ENCODE measurements at places on chromosomes 13 and 19.

GRCh38 chr13:34161931-34162543, 344.1 kb downstream of the RFC3 start:
- peak; percentile 89 for DNase-seq

GRCh38 chr13:30157616-30157993, 149.7 kb downstream of the KATNAL1 start:
- no peak for DNase-seq

GRCh38 chr13:29436721-29437280, 158.7 kb downstream of the SLC7A1 start:
- DNase-seq: no peak

- peak; percentile 92 for DNase-seq
Measured at GRCh38 chr13:73268306-73268705, 209.5 kb downstream of the KLF5 start.

DNA sequence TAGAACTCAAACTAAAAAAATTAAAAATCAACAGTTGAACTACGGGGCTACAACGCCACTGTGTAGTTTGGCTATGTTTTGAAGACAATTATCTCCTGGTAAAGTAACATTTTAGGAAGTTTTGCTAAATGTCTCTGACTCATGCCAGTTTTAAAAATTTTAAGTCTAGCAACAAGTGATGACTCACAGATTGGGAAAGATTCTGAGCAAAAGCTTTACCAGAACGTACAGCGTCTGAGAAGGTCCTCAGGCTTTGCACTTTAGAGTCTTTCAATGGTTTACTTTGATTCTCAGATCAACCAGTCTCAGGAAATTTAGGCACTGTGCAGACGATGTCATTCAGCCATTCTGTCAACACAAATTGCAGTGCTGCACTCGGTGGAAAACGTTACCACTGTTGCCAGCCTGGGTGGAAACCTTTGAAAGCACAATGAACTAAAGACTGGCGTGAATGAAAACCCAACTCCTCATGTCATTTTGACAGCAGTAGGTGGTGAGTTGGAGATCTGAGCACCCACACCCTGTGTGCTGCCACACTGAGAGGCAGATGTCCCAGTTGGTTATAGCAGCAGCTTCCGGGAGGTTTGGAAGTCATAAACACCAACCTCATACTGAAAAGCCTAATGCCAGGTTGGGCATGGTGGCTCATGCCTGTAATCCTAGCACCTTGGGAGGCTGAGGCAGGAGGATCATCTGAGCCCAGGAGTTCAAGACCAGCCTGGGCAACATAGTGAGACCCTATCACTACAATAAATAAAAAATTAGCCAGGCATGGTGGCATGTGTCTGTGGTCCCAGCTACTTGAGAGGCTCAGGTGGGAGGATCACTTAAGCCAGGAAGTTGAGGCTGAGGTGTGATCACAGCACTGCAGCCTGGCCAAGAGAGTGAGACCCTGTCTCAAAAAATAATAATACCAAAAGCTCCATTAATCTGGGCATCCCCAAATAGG, 6.3 kb upstream of the WTIP start:
- no peak for DNase-seq

GRCh38 chr13:100608906-100609305, 20.3 kb upstream of the GGACT start:
- DNase-seq: no peak

GRCh38 chr13:51681037-51681678, 96.9 kb downstream of the WDFY2 start:
- DNase-seq: no peak

DNA sequence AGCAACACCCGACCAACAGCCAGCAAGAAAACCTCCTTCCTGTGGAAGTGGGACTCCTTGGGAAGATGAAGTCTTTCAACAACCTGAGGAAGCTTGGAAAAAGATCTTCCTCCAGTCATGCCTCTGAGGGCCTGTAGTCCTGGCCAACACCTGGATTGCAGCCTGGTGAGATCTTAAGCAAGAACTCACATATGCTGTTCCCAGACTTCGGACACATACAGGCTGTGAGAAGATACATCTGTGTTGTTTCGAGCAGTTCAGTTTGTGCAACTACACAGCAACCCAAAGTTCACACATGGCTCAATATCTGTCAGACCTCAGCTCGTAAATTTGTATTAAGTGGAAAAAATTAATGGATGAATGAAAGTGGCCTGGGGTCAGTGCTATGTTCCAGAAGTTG, 65.1 kb upstream of the UBAC2 start:
- DNase-seq: no peak

DNA sequence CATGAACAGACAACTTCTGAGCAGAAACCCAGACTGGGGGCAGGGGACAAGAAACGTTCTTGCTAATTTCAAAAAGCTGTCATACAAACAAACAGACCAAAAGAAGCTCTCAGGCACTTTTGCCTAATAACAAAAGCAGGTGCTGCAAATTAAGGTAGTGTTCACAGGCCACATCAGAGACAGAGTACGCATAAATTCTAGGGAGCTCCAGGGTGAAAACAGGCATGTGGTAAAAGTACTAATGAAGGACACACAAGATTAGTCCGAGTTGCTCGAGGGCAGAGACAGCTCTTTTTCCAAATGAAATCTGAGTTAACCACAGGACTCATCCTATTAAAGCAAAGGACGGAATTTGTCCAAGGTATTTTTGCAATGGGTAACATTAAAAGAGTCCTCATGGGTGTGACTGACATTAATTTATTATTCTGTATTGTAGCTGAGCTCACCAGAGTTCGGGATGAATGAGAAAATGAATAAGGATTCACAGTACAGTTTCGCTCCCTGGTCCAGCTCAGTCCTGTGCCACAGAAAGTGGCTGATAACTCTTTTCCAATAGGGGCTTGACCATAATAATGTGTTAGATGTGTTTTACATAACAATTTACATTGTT, 197.3 kb downstream of the LHFPL6 start:
- peak; percentile 61 for DNase-seq

- DNase-seq: no peak
Measured at GRCh38 chr13:48491423-48492095, 41.3 kb downstream of the RCBTB2 start.

- peak; percentile 51 for DNase-seq
Measured at GRCh38 chr19:40803857-40804782, 5.1 kb downstream of the EGLN2 start.

DNA sequence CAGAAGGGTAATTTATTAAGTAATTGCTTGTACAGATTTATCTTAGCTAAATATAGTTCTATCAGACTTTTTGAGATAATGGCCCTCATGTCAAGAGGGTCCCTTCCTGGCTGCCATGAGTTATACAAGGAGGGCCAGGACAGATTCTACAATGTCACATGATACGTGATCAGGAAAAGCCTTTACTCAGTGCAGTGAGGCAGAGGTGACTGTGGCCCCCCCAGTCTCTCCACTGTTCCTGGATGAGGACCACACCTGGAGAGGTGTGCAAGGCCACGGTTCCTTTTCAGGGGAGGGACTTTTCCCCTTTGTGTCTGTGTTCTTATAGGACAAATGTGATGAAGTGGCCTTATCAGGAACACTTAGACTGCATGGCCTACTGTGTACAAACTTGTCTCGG, 54.3 kb upstream of the LRCH1 start:
- DNase-seq: no peak

GRCh38 chr13:43388282-43389034, 365.1 kb downstream of the DNAJC15 start:
- peak; percentile 81 for DNase-seq

- DNase-seq: no peak
Measured at GRCh38 chr19:15124572-15125231, 17.5 kb downstream of the SYDE1 start.

GRCh38 chr19:28426110-28426729, 786.7 kb downstream of the UQCRFS1 start:
- no peak for DNase-seq

- DNase-seq: no peak
Measured at GRCh38 chr19:27972291-27973040, 1240.5 kb downstream of the UQCRFS1 start.

DNA sequence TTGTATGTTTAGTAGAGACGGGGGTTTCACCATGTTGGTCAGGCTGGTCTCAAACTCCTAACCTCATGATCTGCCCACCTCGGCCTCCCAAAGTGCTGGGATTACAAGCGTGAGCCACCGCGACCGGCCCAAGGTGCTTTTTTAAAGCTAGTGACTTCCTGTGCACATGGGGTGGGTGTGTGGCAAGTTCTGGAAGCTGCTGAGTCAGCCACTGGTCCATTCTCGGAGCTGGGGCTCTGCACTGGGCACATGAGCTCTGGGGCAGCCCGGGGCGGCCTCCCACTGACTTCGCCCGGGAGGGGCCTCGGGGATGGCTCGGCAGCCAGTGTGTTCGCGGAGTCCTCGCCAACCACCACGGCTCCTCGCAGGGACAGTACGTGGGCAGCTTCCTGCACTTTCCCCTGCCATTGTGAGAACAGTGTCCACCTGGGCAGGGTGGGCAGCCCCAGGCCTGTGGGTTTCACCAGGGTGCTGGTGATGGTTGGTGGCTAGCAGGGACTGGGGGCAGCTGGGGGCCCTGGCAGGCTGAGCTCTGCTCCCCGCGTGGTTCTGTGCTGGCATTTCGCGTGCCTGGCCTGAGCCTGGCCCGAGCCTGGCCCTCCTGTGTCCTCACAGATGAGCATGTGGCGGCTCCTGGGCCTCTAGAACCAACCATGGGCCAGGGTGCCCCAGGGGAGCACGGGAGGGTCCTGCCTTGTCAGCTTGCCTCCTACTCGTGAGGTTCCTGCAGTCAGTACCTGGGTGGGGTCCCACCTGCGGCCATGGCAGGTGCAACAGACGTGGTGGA, 12.2 kb downstream of the CBARP start:
- no peak for DNase-seq

- no peak for DNase-seq
Measured at GRCh38 chr19:34505321-34506025, 23.9 kb downstream of the WTIP start.

- peak; percentile 93 for DNase-seq
Measured at GRCh38 chr19:41746593-41747227, 8.6 kb upstream of the CEACAM6 start.

DNA sequence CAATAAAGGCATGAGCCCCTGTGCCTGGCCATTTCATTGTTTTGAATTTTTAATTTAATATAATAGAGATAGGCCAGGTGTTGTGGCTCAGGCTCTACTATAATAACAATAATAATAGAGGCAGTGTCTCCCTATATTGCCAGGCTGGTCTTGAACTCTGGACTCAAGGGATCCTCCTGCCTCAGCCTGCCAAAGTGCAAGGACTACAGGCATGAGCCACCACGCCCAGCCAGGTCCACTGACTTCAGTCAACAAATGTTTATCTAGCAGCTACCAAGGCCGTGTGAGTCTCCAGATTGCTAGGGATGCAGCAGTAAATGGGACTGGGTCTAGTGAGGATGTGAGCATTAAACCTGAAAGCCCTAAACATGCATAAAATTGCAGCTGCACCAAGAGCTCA, 13.8 kb upstream of the ILF3 start:
- DNase-seq: no peak

GRCh38 chr13:94933230-94933751, 220.9 kb upstream of the SOX21 start:
- no peak for DNase-seq

DNA sequence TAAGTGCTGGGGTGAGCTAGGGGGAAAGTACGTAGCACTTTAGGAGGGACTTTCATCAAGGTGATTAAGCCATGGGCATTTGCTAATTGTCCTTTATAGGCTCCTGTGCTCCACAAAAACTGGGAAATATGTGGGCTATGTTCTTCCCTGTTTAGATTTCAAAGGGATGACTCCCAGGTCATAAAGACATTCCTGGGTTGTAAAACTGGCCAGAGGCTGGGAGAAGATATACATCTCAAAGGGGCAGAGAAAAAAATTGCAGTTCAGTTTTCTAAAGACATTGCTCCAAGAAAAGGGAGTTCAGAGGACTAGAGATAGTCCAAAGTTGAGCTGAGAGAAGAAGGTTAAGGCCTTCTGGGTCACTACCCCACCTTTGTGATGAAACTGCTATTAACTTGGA, 204.8 kb downstream of the MYO16 start:
- DNase-seq: no peak

GRCh38 chr19:7126132-7126531, 56.6 kb downstream of the ZNF557 start:
- no peak for DNase-seq

DNA sequence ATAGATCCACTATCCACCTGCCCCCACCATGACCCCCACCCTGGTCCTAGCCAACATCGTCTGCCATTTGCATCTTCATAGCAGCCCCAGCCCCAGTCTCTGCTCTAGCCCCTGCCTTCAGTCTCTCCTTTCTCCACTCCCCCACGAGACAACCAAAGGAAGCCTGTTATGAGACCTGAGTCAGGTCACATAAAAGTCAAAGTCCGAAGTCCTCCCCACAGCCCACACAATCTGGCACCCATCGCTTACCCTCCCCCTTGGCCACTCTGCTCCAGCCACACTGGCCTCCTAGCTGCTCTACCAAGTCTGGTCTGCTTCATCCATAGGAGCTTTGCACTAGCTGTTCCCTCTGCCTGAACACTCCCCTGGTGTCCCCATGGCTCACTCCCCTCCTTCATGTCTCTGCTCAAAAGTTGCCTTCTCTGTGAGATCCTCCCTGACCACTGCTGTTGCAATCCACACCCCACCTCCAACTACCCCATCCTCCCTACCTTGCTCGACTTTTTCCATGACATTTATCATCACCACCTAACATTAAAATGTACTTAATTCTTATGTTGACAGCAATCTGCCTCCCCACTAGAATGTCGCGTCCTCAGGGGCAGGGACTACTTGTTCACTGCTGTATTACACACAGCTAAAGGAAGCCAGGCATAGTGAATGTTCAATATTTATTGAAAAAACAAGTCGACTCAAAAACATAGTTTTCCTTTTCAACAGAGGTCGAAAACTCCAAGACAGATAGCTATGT, 1.2 kb upstream of the PLEKHG2 start:
- DNase-seq: peak; percentile 53

DNA sequence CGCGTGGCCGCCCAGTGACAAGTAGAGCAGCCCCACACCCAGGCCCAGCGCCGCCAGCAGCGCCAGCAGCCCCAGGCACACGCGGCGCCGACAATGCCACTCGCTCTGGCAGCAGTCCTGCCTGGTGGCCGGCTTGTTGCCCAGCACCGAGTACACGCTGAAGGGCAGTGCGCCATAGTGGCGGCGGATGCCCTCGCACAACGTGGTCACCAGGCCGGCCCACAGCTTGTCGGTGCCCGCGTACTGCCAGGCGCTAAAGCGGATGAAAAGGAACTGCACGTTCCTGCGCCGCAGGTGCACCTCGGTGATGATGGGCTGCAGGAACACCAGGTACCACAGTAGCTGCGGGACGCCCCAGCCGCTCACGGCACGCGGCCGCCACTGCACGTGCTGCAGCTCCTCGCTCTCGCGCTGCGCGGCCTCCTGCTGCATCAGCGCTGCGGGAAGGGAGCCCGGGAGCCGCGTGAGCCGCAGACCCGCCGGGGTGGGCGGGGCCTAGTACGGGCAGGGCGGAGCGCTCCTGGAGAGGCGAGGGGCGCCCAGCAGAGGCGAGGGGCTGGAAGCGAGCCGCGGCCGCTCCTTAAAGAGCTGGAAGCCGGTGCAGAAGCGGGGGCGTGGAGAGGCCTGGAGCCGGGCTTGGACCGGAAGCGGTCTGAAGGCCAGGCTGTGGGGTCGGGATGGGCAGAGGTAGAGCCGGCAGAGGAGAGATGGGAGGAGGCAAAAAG, 7.3 kb downstream of the NKPD1 start:
- no peak for DNase-seq

- DNase-seq: peak; percentile 20
Measured at GRCh38 chr19:3006075-3006767, 22.9 kb downstream of the TLE2 start.

- DNase-seq: no peak
Measured at GRCh38 chr19:54804101-54804500, 691 bp downstream of the KIR2DL4 start.

Measured in NCI-H69 (cell line).